ENCODE measurements at places on chromosomes 16 and 17.

GRCh38 chr17:48228720-48229119, 121.2 kb downstream of the SNX11 start:
- DNase-seq = no peak

DNA sequence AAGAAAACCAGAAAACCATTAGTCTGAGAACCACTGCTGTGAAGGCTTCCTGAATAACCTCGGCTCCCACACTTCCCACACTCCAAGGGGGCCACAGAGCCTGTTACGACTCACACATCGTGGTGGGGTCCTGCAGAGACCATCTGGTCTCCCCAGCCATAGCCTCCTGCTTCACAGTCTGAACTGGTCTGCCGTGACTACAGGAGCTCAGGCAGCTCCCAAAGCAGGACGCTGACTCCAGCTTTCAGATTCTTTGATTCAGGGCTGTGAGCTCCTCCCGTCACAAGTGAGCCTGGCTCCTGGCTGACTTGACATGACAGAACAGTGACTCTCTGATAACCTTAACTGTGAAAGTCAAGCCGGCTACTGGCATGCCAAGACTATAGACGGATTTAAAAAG, 37.8 kb downstream of the CYB5D2 start:
- DNase-seq = no peak

GRCh38 chr17:44931376-44931775, 16.1 kb upstream of the GFAP start:
- no peak for DNase-seq

GRCh38 chr16:89695086-89695874, 6.2 kb downstream of the SPATA2L start:
- DNase-seq = no peak

GRCh38 chr17:28475151-28475900, 1.9 kb downstream of the SLC13A2 start:
- no peak for DNase-seq

Data from AG20443 (cell line).